ACHN (cell line): ENCODE measurements at places on chromosomes 12 and 14.

- no peak for DNase-seq
These were observed 83.3 kb downstream of the PTPRO start for GRCh38 chr12:15405606-15406005.

- DNase-seq = no peak
These were observed 199.1 kb upstream of the CNOT2 start for GRCh38 chr12:70044167-70044566.

DNA sequence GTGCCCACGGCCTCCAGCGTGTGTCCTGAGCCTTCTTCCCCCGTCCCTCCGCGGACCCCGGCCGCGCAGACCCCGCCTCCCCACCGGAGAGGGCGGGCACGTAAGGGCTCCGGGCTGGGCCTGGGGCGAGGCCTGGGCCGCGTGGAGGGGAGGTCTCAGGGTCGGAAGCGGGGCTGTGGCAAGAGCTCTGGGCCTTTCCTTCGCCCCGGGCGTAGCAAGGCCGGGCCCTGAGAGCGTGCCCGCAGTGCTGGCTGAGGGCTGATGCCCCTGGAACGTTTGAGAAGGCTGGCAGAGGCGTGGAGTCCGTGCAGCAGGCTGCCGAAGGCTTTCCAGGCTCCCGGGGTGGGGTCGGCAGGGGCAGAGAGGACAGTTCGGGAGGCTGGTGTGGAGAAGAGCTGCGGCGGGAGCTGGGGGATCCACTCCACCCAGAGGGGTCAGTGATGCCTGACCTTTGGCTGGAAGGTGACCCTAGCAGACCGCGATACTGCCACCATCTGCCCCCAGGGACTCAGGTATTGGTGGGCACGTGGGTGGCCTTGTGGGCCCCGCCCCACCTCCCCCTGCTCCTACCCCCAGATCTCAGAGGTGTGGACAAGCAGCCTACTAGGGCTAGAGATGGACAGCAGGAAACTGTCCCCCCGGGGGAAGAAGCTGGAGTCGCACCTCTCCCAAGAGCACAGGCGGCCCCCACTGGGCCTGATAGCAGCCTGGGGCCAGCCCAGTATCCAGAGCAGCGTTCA, 558 bp downstream of the TEX22 start:
- DNase-seq = peak; percentile 31

GRCh38 chr14:32469388-32470160, 140.5 kb downstream of the AKAP6 start:
- peak; percentile 51 for DNase-seq

GRCh38 chr12:57782243-57782607, 362 bp upstream of the TSFM start:
- no peak for DNase-seq

DNA sequence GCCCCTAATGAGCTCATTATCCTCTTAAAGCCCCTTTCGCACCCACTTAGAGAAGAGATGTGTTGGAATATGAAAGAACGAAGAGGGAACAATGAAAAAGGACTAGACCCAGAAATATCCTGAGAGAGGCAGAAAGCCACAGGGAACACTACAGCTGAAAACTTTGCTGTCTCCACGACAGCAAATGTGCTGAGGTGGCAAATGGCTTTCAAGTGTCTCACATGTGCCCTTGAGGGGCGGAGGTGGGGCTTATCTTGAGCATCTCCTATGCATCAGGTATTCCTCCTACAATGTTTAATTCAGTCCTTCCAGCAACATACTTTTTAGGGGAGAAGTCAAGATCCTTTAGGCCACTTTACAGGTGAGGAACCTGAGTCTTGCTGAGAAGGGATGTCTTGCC, 62.9 kb downstream of the WSCD2 start:
- DNase-seq = no peak

DNA sequence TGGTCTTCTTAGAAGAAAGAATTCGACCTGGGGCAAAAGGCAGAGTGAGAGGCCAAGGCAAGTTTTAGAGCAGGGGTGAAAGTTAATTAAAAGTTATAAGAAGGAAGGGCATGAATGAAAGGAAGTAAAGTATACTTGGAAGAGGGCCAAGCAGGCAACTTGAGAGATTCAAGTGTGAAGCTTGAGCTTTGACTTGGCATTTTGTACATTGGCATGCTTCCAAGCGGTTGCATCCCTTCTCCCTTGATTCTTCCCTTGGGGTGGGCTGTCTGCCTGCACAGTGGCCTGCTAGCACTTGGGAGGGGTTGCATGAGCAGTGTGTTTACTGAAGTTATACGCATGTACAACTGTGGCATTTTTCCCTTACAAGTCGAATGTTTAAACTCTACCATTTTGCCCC, 74.8 kb upstream of the MGAT4C start:
- DNase-seq = no peak

GRCh38 chr12:132056951-132057350, 87.2 kb downstream of the DDX51 start:
- no peak for DNase-seq

GRCh38 chr12:97944576-97944975, 482.0 kb downstream of the RMST start:
- DNase-seq = no peak

DNA sequence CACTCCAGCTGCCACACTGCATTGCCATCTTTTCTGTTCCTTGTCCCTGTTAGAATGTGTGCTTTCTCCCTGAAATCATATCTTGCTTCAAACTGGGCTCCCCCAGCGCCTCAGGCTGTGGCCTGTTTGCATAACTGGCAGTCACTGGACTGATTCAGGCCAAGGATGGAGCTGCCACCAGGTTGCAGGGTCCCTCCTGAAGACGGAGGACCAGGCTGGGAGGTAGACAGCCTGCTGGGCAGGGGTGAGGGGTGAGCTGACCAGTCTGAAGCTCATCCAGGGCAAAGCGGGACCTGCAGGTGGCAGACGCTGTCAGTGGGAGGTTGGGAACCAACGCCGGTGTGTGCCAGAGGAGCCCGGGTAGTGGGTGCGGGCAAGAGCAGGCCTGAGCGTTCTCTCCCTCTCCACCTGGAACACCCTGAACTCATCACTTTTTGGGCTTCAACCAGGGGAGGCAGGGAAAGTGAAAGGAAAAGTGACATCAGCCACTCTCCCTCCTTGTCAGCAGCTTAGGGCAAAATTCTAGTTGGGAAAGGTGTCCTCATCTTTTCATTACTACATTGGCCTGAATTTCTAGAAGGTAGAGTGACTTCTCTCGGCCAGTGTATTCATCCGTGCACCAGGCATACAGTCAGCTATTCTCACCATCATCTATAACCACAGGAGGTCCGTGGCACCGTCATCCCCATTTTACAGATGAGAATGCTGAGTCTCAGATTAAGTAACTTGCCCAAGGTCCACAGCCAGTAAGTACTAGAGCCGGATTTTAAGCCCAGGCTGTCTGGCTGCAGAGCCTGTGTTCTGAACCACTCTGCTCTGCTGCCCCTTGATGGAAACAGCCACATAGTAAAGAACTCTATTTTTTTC, 219.1 kb downstream of the SLC41A2 start:
- DNase-seq = no peak

DNA sequence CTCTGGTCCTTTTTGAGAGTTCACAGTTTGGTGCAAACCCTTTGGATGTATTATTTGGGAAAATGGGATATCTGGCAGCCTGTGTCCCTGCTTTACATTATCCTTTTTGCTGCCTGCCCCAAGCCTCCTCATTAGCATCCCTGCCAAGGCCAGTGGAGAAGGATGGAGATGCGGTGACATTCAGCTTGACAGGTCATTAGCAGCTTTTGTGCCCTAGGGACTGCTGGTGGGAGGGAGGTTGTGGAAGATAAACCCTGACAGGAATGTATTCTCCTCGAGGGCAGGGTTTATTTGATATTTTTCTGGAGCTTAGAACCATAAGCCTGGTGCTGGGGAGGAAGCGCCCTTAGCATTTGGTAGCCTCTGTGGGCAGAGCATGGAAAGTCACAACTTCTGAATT, 49.3 kb downstream of the PTPN11 start:
- DNase-seq = no peak
